RPMI7951 (cell line): ENCODE measurements at places on chromosomes 2 and 18.

- no peak for DNase-seq
Measured at GRCh38 chr18:12072996-12073395, 20.6 kb upstream of the ANKRD62 start.

DNA sequence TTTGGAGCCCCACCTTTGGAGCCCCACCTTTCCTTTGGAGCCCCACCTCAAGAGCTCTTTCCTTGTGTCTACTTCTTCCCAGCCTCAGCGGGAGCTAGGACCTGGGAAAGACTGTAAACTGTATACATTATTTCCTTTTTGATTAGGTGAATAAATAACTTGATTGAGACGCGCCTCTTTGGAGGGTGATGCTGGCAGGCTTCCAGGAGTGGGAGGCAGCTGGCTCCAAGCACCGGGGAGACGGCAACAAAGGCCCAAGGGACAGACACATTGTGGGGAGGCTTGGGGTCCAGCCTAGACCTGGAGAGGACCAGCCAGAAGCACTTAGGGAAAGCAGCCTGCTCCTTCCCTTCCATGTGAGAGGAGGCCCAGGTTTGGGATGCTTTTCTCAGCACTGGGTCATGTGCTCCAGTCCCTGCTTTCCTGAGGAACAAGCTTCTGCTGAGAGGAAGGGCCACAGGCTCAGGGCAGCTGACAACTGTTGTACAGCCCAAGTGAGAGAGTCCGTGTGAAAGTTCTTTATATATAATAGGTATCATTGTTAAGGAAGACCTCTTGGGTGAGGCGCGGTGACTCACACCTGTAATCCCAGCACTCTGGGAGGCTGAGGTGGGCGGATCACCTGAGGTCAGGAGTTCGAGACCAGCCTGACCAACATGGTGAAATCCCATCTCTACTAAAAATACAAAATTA lies 297.2 kb upstream of the SLC14A2 start:
- DNase-seq = no peak

- no peak for DNase-seq
Measured at GRCh38 chr2:8622199-8622911, 59.5 kb upstream of the ID2 start.

DNA sequence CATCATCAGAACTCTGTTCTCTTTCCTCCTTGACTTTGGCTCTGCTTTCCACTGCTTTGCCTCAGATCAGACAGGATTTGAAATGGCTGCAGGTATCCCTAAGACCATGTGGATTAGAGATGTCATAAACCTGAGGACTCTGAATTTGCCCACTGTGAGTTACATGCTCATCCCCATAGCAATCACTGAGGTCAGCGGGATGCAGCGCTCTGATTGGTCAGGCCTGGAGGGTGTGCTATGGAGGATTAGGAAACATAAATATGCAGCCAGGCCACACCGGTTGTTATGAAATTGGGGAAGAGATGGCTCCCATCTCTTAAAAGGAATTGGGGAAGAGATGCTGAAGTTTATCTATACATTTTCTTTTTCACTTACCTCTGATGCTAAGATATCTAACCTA lies 73.7 kb upstream of the DNAJC10 start:
- DNase-seq = peak; percentile 62

- DNase-seq = peak; percentile 95
Measured at GRCh38 chr2:45946023-45946422, 294.5 kb downstream of the PRKCE start.
